ENCODE measurements at places on chromosomes 12 and 14. TPM values are rescaled to one million over a fixed set of nuclear protein-coding genes. Genes with fewer than 3 reads are reported as not detected.

DNA sequence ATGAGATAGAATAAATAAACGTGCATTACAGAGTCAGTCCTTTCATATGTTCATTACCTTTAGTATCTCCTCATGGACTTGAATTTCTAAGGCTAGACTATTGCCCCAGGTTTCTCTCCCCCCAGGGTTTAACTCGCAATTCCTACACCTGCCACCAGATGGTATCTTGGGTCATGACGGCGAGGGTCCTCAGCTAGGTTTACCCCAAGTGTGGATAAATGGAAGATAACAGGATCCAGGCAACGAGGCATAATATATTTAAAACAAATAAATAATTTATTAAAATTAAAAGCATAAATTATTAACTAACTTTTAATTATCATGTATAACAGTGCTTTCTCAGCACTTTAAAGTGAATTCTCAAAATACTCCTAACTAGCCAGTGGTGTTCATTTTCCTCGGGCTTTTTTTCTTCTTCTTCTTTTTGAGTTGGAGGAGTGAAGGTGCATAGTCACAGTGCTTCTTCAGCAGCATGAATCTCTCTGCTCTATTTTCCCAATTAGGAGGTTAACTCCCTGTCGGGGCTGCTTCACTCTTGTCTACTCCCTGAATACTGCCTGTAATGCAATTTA is 243.5 kb upstream of the CAND1 start:
- DNase-seq = no peak

GRCh38 chr14:22797017-22797917 is 18.0 kb downstream of the SLC7A7 start:
- no peak for DNase-seq

- DNase-seq = no peak
These were observed 7.0 kb upstream of the MSI1 start for GRCh38 chr12:120376009-120376408.

- DNase-seq = peak; percentile 73
These were observed 176.3 kb downstream of the ESR2 start for GRCh38 chr14:64117671-64118402.

DNA sequence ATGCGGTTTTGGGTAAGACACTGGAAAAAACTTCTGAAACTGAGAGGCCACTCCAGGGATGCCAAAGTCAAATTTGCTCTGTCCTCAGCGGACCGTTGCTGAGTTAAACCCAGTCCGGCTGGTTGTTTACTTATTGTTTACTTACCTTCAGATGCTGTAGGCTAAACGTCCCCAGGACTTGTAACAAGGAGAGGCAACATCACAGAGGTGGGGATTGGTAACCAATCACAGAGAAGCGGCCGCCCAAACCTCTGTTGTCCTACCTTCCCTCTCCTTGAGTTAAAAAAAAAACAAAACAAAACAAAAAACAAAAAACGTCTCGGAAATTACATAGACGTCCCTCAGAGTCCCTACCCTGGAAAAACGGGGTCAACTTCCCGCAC is 380 bp downstream of the ANO2 start:
- DNase-seq = no peak

The OR4N5 gene
- not detected for total RNA-seq
